ENCODE measurements at places on chromosomes 1 and 21. TPM values are rescaled to one million over a fixed set of nuclear protein-coding genes. Genes with fewer than 3 reads are reported as not detected.

DNA sequence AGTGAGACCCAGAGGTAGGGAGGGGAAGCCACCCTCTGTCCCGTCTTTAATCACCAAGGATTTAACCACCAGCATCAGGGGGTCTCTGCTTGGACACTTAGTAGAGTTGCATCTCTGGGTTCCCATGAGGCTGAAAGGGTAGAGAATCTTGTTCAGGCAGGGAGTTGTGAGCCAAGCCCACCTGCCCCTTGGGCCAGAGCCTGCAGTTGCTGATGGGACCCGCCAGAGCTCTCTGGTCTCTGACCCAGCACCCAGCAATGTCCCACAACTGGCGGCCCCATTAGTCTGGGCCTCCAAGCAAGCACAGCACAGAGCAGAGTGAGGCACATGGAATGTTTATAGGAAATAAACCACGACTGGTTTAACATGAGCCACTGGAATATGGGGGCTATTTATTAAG lies 166.3 kb downstream of the TRIM33 start:
- no peak overlapping the region for H3K4me3 ChIP-seq
- H3K4me1 ChIP-seq: peaks cover 15% of the 10 kb centered on the region
- peaks cover 3% of the 10 kb centered on the region for H3K27me3 ChIP-seq
- no peak for DNase-seq
- no peak overlapping the region for H3K27ac ChIP-seq

- no peaks in the 10 kb centered on the region for H3K36me3 ChIP-seq
- no peak overlapping the region for H3K4me3 ChIP-seq
- H3K4me1 ChIP-seq: peaks cover 10% of the 10 kb centered on the region
- H3K27ac ChIP-seq: no peak overlapping the region
Measured at GRCh38 chr1:151829352-151830046, 2.1 kb downstream of the RORC start.

DNA sequence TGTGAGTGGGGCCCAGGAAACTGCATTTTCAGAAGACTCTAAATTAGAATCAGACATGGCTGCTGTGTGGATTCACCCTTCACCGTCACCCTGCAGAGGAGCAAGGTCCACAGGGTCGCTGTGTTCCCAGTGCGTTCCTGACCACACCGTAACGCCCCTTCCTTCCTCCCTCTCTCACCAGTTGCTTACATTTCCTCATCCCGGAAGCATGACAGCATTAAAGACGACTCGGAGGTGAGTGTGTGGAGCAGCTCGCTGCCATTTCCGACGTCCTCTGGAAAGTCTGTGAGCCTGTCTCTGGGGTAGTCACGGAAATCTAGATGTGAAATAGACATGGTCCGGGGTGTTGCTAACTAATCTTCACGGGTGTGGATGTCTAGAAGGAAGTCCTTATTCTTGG lies 45.9 kb downstream of the FAAP20 start:
- H3K36me3 ChIP-seq: no peaks in the 10 kb centered on the region
- H3K27ac ChIP-seq: no peak overlapping the region
- H3K27me3 ChIP-seq: no peaks in the 10 kb centered on the region

GRCh38 chr21:45802425-45802824 lies 158.9 kb downstream of the PCBP3 start:
- no peak for DNase-seq
- peaks cover 4% of the 10 kb centered on the region for H3K36me3 ChIP-seq
- no peak overlapping the region for H3K27ac ChIP-seq

DNA sequence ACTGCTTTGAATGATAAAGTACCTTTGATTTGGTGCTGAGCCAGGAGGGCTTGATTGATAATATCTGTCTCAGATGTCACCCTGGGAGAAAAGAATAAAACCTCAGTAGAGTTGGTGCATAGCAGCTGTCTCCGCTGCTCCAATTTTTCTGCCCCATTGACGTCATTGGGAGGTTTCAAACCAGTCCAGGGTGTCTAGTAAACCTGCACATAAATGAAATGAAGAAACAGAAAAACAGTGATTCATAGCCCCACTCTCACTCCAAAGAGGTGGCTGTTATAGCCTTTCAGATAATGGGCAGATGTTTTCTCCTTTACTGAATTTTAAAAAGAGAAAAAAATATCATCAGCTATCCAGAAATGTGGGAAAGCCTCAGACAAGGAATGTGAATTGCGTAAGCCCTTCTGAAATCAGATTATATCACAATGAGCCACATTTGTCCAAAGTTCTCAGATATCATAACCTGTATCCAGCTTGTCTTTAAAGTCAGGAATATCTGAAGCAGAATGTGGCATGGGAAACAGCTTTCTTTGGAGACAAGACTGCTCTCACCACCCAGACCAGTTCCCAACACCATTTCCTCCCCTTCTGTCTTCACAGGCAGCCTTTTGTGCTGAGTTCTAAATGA lies 351.3 kb upstream of the SGIP1 start:
- no peaks in the 10 kb centered on the region for H3K36me3 ChIP-seq
- DNase-seq: no peak
- H3K4me3 ChIP-seq: no peak overlapping the region
- no peaks in the 10 kb centered on the region for H3K4me1 ChIP-seq
- peaks cover 2% of the 10 kb centered on the region for H3K27me3 ChIP-seq

- DNase-seq: no peak
- H3K4me1 ChIP-seq: peaks cover 16% of the 10 kb centered on the region
- H3K4me3 ChIP-seq: no peak overlapping the region
- H3K27me3 ChIP-seq: no peaks in the 10 kb centered on the region
Measured at GRCh38 chr1:55868026-55868425, 652.9 kb upstream of the USP24 start.

GRCh38 chr21:32580949-32581348 lies 4.4 kb downstream of the TCP10L start:
- no peak overlapping the region for H3K4me3 ChIP-seq
- H3K27me3 ChIP-seq: peaks cover 25% of the 10 kb centered on the region
- no peaks in the 10 kb centered on the region for H3K36me3 ChIP-seq
- no peaks in the 10 kb centered on the region for H3K4me1 ChIP-seq
- DNase-seq: no peak

The PROX1 gene
- 0.32 TPM for total RNA-seq

The EVA1C gene
- total RNA-seq: 1.5 TPM

All from chondrocyte (in vitro differentiated cells).